ENCODE measurements at places on chromosomes 16 and 17.

- DNase-seq = no peak
Observed at GRCh38 chr16:12113523-12114345, 137.2 kb downstream of the SNX29 start.

DNA sequence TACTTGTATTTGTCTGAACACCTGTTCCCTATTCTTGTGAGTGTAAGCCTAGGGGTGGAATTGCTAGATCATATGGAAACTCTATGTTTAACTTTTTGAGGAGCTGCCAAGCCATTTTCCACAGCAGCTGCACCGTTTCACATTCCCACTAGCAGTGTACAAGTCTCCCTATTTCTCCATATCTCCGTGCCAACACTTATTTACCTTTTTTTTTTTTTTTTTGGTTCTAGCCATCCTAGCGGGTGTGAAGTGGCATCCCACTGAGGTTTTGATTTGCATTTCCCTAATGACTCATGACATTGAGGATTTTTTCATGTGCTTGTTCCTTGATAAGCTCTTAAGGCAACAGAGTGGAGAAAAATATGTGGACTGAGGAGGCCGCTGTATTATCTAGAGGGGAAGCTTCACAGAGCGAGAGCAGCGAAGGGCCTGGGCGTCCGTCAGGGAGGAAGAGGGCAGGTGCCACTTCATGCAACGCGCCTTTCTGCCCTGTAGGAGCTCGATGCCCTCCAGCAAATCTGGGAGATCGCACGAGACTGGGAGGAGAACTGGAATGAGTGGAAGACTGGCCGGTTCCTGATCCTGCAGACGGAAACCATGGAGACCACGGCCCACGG is 50.0 kb downstream of the DNAH2 start:
- no peak for DNase-seq

DNA sequence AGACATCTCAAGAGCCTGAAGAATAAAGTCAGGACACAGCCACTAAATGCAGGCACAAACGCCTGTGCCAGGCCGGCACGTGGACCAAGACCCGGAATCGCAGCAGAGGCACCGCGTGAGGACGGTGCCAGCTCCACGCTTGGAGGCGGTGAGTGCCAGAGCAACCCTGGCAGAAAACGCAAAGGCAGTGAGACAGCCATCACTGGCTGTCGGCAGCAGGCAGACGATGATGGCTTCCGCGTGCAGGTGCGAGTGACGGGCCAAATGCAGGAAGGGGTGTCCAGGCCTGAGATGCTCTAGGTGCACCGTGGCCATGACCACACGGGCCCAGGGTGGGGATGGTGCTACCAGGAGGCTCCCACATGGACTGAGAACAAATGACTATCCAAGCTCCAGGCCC is 78.8 kb downstream of the LMF1 start:
- DNase-seq = no peak

DNA sequence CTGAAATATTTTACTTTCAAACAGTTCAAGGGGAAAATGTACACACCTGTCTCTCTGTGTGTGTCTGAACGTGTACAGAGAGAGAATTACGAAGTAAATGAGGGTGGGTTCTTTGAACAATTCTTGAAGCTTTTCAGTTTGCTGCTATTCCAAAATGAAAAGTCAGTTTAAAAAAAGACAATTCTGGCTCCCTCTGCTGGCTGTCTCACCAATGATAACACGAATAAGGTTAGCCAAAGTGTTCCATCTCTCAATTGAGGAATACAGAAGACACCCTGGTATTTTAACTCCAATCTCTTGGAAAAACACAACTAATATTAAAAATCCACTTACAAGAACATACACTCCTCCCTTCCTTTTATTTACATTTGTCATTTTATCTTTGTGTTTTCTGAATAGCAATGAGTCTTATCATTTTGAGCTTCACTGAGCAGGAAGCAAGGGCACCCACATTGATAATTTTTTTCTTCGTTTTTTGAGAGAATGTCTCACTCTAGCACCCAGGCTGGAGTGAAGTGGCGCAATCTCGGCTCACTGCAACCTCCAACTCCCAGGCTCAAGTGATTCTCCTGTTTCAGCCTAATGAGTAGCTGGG is 20.5 kb downstream of the EFTUD2 start:
- DNase-seq = no peak

DNA sequence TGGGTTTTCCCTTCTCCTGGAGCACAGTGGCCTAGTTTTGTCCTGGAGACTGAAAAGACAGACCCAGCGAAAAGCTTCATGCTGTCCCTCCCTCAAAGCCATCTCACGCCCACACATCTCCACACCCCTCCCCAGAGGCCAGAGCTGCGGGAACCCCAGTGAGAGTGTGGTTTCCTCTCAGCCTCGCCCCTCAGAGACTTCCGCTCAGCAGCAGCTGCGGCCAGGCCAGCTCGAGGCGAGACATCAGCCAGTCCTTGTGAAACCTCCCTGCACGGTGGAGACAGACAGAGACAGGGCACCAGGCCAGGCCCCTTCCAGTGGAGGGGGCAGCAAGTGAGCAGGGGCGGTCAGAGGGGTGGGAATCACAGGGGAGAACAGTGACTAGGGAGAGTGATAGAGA is 77.0 kb upstream of the TNRC6C start:
- DNase-seq = peak; percentile 28
